ENCODE measurements at places on chromosomes 1 and 21.
A peak's percentile ranks its signal among the peaks of the same experiment; 100 is the strongest.

DNA sequence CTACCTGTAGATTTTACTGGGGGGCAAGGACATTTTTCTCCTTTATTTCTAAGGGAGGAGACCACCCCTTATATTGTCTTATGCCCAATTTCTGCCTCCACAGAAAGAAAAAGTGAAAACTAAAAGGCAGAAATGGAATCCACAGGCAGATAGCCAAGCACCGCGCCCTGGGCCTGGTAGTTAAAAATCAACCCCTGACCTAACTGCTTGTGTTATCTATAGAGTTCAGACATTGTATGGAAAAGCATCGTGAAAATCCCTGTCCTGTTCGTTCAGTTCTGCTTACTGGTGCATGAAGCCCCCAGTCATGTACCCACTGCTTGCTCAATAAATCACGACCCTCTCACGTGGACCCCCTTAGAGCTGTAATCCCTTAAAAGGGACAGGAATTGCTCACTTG, 33.7 kb upstream of the IL6R start:
- DNase-seq, result no peak

DNA sequence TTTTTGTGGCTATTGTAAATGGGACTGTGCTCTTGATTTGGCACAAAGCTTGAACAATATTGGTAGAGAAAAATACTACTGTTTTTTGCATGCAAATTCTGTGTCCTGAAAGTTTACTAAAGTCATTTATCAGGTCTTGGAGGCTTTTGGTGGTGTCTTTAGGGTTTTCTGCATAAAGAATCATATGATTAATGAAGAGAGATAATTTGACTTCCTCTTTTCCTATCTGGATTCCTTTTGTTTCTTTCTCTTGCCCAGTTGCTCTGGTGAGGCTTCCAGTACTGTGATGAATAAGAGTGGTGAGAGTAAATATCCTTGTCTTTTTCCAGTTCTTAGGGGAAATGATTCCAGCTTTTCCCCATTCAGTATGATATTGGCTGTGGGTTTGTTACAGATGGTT, 1166.7 kb downstream of the NCAM2 start:
- DNase-seq, result no peak

DNA sequence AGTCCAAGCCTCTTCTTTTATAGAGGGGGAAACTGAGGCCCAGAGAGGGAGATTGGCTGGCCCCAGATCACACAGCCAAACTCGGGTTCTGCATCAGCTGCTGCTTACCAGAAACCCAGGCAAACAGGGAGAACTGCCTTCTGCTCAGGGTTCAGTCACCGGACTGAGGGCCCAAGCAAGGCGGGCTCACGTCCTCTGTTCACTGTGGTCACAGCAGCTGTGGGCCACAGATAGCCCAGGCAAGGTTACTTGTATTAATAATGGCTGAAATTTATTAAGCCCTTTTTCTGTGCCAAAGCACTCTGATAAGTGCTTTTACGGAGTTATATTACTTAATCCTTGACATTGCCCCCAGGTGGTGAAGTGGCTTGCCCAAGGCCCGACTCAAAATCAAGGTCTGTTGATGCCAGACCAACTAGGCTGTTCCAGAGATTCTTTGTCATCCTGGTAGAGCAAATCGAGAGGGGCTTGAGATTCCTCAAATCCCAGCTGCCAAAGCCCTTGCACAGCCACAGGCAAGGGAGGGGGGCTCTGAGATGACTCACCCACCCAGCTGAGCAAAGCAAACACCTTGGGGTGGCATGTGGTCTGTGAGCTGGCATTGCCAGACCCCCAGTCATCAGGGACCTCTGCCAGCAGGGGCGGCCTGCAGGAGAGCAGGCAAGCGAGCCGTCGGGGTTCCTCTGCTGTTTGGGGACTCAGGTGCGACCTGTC, 36.5 kb downstream of the EPHB2 start:
- DNase-seq, result peak; percentile 98

GRCh38 chr1:37233606-37234005, 199.3 kb upstream of the GRIK3 start:
- DNase-seq, result no peak

DNA sequence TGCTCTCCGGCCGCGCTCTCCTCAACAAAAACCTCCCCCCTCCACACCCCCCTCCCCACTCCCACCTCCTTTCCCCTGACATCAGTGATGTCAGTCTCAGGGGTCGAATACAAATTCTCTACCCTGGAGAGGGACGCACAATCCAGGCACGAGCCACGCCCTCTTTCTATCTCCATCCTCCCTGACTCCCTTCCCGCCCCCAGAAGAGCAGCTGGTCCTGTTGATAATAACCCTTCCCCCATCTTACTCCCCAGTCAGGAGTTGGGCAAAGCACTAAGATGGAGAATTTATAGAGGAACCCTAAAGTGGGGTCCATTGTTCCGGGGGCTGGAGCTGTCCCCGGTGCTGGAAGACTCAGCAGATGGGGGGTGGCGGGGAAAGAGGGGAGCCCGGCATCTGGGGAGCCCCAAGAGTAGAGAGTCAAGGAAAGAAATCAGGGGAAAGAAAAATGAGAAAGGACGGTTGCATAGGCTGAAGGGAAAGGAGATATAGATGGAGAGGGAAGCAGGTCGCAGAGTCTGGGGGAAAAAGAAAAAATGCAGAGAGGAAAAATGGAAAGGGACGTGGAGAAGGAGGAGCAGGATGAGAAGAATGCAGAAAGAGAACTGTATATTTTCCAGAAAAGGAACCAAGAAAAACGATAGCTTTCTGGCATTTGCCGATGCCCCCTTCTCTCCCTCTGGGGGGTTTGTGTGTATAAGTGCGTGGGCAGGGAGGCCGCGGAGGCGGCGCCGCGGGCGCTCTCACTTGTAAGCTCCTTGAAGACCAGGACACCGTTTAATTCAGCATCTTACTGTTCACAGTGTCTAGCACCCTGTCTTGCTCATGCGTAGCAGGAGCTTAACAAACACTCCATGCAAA, at the start of gene CELF3:
Gene CELF3, minus strand, starts transcription at position 33 of the 861 bp plus-strand sequence. CDS start 783 bp downstream, outside the sequence.
- no peak for DNase-seq

DNA sequence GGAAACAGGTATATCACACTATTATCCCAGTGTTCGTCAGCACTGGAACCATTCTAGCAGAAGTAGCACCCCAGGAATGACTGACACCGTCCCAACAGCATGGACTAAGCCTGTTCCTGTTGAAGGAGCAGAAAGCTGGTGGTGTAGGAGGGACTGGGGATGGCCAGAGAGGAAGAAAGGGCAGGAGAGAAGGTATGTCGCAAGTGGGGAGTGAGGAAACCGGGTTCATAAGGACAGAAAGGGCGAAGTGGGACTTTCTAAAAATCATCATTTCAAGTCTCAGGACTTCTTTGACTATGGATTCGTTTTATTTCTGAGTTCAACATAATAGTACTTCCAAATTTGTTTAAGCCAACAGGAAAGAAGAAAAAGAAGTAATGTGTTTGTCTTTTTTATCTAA, 19.7 kb upstream of the MX1 start:
- no peak for DNase-seq

- DNase-seq, result peak; percentile 41
Observed at GRCh38 chr1:25343872-25344271, 5.7 kb downstream of the TMEM50A start.

DNA sequence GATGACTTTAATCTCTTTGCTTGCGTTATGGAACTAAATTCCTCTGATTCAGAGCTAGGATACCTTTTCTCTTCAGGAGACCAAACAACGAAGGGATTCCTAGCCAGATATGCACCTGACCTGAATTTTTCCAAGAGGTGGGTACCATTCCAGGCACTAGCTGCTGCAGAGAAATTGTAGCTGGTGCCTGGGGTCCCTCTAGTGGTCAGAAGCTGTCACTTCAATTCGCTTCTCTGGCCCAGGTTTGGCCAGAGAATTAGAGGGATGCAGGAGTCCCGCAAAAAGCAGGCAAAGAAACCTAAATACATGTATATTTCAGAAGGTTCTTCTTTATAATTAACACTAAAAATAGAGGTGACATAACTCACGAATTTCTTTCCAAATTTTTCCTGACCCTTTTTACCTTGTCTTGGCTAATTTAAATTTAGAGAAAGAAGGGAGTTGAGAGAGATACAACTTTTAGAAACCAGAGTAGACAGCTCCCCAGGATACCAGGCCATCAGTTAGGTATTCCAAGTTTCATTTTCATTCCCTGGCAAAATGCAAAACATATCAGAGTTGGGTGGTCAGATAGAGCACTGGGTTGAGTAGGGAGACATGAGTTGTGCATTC, 9.6 kb downstream of the ACKR1 start:
- peak; percentile 27 for DNase-seq

GRCh38 chr21:19776076-19776475, 1222.1 kb upstream of the NCAM2 start:
- DNase-seq, result no peak

- DNase-seq, result no peak
Observed at GRCh38 chr1:63859480-63860275, 85.9 kb downstream of the ROR1 start.

- no peak for DNase-seq
Observed at GRCh38 chr1:121458291-121459048, 273.7 kb downstream of the SRGAP2C start.

- DNase-seq, result no peak
Observed at GRCh38 chr21:29290240-29290639, 8.5 kb upstream of the BACH1 start.

DNA sequence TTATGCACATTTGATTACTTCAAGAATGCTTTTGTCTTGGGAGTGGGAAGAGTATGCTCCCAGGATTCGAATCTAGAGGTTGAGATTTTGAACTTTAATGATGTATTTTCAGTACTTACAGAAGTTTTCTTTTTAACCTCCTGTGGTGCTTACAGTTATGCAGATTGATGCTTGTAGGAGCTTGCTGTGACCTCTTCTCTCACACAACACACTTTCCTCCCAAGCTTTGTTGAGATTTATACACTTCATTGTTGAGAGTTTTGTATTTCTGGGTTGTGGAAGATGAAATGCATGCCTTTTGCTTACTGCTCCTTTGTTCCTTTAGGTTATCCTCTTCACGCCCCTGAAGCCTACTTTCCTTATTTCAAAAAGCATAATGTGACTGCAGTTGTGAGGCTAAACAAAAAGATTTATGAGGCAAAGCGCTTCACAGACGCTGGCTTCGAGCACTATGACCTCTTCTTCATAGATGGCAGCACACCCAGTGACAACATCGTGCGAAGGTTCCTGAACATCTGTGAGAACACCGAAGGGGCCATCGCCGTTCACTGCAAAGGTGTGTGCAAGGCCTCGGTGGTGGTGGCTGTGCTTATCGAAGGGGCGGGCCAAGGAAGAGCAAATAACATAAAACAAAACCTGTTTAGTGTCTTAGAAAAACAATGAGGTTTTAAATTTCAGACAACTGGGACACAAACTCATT, 75.5 kb upstream of the GPR88 start:
- DNase-seq, result no peak

- no peak for DNase-seq
Observed at GRCh38 chr1:80278936-80279335, 1272.4 kb upstream of the ADGRL4 start.

- DNase-seq, result no peak
Observed at GRCh38 chr1:97570691-97571090, 350.1 kb downstream of the DPYD start.

- no peak for DNase-seq
Observed at GRCh38 chr1:181514298-181515290, 31.3 kb downstream of the CACNA1E start.

- peak; percentile 87 for DNase-seq
Observed at GRCh38 chr1:234544087-234544579, 65.2 kb upstream of the TARBP1 start.

GRCh38 chr1:61953076-61953789, 211.0 kb downstream of the PATJ start:
- no peak for DNase-seq

- DNase-seq, result no peak
Observed at GRCh38 chr1:204456826-204457442, 37.7 kb downstream of the PIK3C2B start.

DNA sequence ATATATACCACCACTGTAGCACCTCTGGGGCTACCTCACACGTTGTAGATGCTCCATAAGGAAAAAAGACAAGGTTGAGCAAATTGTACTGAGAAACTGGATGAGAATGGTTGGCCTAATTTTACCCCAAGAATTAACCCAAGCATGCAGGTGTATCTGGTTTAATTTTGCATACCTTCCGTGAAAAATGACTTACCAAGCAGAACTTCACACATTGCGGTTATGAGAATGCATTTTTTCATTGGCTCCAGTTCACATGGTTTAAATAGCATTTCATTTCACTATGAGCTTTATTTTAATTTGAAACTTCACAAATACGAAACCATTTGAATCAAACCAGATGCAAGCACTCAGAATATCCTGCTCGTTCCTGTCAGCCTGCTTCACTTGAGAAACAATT, 512.2 kb downstream of the LTN1 start:
- no peak for DNase-seq

GRCh38 chr1:221063651-221064050, 184.4 kb downstream of the HLX start:
- DNase-seq, result no peak

DNA sequence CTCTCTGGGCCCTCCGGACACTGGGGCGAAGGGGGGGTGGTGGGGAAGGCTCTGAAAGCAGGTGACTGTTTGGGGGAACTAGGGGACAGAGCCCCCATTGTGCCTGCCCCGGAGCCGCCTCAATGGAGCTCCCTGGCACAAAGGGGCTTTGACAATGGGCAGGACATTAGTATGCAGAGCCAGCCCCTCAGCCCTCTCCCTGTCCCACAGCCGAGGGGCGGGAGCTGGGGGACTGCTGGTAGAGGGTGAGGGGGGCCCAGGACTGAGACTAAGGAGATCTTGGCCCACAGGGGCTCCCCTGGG, 7.8 kb downstream of the KCNJ10 start:
- no peak for DNase-seq

DNA sequence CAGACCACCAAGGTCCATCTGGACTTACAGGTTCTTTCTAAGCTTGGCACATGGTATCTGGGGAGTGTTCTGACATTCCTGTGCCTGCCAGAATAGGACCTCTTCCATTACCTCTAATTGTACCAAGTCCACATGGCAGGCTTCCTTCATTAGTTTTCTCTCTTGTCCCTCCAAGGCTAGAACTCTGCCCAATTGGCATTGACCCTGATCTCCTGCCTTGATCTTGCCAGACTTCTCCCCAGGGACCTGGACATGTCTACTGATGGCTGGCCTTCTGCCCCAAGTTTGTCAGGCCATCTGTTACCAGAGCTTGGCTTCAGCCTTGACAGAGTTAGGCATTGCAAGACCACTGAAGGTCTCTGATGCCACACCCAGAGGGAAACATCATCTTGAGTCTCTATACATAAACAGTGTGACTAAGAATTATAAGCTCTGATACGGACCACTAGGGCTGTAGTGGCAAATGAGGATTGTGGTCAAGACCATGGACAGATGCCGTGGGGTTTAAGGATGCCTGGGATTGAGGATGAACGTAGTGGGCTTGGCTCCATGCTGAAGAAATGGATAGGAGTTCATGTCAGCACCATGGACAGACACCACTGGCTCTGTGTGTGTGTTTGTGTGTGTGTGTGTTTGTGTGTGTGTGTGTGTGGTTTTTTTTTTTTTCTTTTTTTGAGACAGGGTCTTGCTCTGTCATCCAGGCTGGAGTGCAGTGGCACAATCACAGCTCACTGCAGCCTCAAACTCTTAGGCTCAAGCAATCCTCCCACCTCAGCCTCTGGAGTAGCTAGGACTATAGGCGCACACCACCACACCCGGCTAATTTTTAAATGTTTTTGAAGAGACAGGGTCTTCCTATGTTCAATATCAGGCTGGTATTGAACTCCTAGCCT, 19.5 kb upstream of the PSMB2 start:
- peak; percentile 40 for DNase-seq

Data from renal cortical epithelial cell (primary cell).